ENCODE measurements at places on chromosomes 7 and 10.

DNA sequence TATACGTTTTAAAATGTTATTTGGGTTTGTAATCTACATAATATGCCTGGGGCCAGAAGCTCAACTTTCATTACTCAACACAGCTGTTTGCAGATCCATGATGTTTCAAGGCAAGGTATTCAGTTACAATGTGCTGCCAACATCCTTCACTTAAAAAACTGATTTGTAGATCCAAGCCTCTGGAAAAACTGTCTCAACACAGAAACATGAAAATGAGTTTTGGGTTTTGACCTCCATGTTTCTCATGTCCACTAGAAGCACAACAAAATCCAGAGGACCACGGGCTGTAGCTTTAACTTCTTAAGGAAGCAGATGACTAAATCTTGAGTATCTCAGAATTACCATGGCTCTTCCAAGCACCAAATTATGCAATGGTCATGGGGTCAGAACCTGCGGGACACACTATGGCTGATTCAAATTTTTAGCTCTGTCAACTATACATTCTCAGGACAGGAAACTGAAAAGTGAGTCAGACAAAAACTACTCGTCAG lies 247.1 kb upstream of the GRB10 start:
- DNase-seq = peak; percentile 69

- peak; percentile 12 for DNase-seq
Observed at GRCh38 chr7:138755842-138756590, 41.8 kb upstream of the TMEM213 start.

DNA sequence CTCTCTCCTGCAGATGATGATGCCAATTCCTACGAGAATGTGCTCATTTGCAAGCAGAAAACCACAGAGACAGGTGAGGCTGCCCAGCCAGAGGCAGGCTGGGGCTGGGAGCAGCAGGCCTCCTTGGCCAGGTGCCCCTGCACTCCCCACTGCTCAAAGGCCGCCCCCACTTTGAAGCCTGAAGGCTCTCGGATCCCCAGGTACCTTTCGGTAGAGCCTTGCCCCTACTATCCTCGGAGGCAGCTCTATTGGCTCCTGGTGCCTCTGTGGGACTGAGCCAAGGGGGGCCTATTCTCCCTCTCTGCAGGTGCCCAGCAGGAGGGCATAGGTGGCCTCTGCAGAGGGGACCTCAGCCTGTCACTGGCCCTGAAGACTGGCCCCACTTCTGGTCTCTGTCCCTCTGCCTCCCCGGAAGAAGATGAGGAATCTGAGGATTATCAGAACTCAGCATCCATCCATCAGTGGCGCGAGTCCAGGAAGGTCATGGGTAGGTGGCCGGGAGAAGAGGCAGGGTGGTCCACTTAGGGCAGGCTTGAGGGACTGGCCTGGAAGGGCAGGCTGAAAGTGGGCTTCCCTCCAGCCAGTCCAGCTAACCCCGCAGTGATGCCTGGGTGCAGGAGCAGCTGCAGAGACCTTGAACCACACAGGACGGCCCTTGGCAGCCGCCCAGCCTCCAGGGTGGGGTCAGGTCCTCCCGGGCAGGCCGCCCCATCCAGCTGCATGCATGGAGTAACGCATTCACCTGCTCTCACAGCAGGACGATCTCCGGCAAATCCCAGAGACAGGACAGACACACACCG lies 14.1 kb downstream of the LAT2 start:
- DNase-seq = no peak

- DNase-seq = no peak
Observed at GRCh38 chr10:55158633-55159032, 357.6 kb upstream of the PCDH15 start.

DNA sequence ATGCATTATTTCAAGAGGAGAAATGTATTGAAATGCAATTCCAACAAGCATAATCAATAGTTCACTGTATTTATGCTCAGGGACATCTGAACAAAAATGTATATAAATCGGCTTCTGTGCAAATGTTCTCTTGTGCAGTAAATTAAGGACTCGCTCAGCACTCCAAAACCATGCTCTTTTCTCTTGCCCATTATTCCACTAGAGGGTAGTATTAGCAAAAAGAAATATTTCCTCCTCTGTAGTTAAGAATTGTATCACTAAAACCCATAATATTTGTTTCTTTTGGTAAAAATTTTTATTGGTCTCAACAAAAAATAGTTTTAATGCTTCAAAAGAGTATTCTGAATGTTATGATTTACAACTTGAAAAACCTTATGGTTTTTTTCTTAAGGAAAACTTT lies 803.1 kb downstream of the PCDH15 start:
- no peak for DNase-seq

DNA sequence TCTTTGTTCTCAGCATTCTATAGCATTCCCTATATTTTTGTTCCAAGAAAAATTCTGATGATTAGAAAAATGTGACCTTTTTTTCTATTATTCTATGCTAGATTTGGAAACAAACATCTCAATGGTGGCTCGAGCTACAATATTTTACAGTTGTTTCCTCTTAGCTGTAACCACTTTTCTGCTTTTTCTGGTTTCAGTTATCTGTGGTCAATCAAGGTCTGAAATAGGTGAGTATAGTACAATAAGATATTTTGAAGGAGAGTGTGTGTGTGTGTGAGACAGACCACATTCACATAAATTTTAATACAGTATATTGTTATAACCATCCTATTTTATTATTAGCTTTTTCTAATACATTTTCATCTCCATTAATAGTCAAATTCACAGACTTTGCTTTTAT lies 564.5 kb upstream of the GHITM start:
- no peak for DNase-seq

DNA sequence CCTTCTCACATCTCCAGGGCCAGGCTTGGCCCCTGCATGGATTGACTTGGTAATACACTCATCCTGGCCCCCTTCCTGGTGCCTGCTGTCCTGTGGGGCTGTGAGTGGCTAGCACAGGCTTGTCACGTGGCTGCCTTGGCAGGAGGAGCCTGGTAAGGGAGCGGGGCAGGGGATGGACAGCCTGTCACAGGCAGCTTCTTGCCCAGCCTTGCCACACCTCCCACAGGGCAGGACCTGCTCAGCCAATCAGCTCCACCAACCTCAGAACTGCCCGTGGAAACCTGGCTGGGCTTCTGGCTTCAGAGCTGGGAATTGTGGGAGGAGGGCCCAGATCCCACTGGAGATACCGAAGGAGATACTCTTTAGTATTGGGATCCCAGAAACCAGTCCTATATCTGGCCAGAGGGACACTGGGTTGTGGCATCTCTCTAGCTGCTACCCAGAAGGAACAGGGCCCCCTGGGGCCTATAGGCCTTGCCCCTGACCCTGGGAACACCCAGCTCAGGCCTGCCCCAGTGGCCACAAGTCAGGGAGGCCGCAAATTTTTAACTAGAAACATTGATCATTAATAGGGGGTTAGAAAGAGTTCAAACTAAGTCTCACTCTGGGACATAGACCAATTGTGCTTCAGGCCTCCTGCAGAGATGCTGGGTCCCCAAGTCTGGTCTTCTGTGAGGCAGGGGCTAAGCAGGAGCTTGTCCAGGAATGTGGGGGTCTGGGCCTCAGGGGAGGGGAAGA lies at the start of gene HOGA1:
TSS of gene HOGA1 (plus strand) at position 330 of the 738 bp plus-strand sequence. CDS start at position 645, 315 bp downstream.
- no peak for DNase-seq

- DNase-seq = no peak
Observed at GRCh38 chr10:82411416-82411815, 536.4 kb downstream of the NRG3 start.

DNA sequence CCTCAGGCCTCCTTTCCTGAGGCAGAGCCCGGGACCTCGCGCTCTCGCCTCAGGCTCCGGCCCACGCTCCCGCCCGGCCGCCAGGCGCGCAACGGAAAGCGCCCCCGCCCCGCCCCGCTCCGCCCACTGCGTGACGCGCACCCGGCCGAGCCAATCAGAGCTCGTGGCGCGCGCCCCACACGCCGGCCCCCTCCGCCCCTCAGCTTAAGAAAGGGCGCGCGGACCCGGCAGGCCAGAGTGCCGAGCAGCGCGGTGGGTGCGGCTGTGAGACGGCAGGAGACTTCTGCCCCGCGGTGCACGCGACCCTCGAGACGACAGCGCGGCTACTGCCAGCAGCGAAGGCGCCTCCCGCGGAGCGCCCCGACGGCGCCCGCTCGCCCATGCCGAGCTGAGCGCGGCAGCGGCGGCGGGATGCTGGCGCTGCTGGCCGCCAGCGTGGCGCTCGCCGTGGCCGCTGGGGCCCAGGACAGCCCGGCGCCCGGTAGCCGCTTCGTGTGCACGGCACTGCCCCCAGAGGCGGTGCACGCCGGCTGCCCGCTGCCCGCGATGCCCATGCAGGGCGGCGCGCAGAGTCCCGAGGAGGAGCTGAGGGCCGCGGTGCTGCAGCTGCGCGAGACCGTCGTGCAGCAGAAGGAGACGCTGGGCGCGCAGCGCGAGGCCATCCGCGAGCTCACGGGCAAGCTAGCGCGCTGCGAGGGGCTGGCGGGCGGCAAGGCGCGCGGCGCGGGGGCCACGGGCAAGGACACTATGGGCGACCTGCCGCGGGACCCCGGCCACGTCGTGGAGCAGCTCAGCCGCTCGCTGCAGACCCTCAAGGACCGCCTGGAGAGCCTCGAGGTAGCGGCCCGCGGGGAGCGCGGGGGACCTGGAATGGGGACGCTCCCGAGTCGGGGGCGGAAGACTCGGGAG lies at the start of gene NPTX2:
TSS of gene NPTX2 (plus strand) at position 235 of the 909 bp plus-strand sequence. CDS start at position 412, 177 bp downstream.
- DNase-seq = peak; percentile 71

DNA sequence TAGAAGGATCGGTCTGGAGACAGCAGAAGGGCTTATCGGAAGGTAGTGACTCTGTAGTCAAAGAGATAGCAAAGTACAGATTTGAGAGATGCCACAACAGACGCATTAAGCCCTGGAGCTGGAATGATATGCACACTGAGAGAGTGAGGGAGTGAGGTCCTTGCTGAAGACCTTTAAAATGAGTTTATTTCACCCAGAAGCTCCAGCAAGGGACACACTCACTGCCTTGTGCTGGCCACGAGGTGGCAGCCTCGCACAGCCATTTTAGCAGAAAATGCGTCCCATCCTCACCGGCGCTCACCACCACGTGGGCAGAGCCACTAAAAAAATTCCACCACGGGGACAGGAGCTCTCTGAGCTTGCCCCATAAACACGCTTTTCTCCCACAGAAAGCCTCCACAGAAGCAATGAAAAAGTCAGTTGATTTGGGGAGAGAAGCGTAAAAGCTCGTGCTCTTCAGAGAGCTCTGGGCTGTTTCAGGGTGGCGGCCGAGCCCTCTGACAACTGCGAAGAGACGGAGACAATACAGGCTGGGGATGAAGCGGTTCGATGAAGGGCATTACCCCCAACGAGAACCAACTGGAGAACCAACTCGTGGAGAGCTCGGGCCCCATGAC lies 163.0 kb upstream of the KLF14 start:
- DNase-seq = no peak

- DNase-seq = peak; percentile 78
Observed at GRCh38 chr10:3805201-3805790, 20.3 kb upstream of the KLF6 start.

- DNase-seq = no peak
Observed at GRCh38 chr10:77231884-77232610, 405.6 kb downstream of the KCNMA1 start.

GRCh38 chr10:78902815-78903214 lies 166.0 kb upstream of the ZMIZ1 start:
- no peak for DNase-seq

- no peak for DNase-seq
Observed at GRCh38 chr7:128148676-128149075, 92.4 kb upstream of the LEP start.

DNA sequence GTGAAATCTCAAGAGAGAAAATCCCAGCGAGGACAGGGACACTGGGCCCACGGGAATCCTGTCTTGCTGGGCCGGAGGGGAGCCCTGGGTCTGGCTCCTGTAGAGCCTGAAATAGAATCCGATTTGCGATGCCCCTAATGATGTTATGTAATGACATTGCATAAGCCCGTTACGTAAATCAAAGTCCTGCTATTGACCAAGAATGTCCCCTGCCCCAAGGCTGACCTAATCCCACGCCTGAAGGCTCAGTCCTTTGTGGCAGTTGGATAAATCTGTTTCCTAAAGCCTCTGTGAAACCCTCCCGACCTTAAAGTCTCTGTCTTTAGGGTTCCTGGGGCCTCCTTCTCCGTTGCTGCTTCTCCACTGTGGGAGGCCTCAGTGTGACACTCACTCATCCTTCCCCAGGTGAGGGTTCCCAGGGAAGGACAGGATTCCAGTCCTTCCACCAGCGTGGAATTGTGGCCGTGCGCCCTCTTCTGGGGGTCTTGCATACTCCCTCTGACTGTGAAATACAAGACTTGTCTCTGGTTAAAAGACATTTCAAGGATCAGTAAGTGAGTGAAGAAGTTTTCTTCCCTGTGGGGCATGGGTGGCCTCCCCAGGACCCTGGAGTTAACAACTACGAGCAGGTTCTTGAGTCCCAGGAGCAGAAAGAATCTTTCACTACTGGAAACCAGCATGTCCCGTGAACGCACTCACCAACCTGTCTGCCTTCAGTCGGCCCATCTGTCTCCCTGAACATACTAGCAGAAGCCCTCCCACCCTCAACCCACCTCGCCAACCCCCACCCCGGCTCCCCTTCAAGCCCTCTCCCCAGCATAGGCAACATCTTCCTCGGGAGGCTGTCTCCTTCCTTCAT lies 19.8 kb downstream of the ZNF467 start:
- no peak for DNase-seq

DNA sequence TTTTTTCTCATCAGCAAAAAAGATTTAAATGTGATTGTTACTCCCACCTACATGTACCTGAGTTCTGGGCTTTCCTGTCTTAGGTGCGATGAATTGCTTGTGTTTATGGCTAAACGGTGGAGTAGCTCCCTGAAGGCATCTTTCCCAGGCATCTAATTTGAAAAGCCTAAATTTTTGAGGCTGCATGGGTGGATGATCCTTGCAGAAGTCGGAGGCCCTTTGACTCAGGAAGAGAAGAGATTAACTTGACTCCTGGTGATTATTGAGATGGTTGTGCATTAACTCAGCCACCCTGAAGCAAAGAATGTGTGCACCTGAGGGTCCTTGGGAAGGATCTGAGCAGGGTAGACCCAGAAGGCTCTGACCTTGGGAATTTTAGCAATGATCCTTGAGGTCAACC lies 155.6 kb upstream of the SEMA3C start:
- DNase-seq = no peak

- no peak for DNase-seq
Observed at GRCh38 chr7:151240536-151240935, 8.0 kb downstream of the SMARCD3 start.

DNA sequence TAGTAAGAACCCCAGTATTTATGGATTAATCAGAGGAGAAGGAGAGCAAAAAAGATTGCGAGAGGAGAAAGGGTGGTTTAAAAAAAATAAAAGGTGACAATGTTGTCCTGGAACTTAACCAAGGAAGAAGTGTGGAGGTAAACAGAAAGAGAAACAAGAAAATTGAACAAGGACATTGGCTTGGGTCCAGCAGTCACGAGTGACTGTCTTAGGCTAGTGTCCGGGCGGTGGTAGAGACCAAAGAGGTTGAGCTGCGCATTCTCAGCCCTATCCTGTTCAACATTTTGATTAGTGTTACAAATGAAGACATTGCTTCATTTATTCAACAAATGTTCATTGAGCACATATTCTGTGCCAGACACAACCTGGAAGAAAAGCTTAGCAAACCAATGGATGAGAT lies 329.9 kb downstream of the FGFR2 start:
- no peak for DNase-seq

DNA sequence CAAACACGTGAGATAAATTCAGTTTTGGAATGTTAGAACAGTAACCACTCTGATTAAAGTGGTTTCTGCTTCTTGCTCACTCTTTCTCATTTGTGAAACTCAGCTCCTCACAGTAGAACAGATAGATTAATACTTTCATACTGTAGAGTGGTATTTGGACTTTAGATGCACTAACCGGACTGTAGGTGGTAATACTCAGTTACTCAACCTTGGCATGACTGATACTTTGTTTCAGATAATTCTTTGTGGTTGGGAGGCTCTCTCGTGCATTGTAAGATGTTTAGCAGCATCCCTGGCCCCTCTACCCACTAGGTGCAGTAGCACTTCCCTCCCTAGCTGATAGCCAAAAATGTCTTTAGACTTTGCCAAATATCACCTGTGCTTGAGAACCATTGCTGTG lies 37.6 kb downstream of the MCU start:
- no peak for DNase-seq
